Activated naive CD4-positive, alpha-beta T cell treated with anti-CD3 and anti-CD28 coated beads for 36 hours (primary cell): ENCODE measurements at places on chromosomes 3 and 15. TPM values are rescaled to one million over a fixed set of nuclear protein-coding genes. Genes with fewer than 3 reads are reported as not detected.

Gene CHST2
- total RNA-seq: 4.2 TPM

- no peak overlapping the region for H3K27ac ChIP-seq
- H3K36me3 ChIP-seq: no peaks in the 10 kb centered on the region
- H3K4me1 ChIP-seq: peaks cover 13% of the 10 kb centered on the region
- H3K4me3 ChIP-seq: no peak overlapping the region
- no peak for DNase-seq
These were observed 54.2 kb downstream of the ITGA11 start for GRCh38 chr15:68377766-68378165.

GRCh38 chr3:64213224-64213878 is 11.9 kb downstream of the PRICKLE2 start:
- no peaks in the 10 kb centered on the region for H3K4me1 ChIP-seq
- H3K27ac ChIP-seq: no peak overlapping the region
- no peak overlapping the region for H3K4me3 ChIP-seq
- peaks cover 4% of the 10 kb centered on the region for H3K27me3 ChIP-seq
- no peak for DNase-seq

Gene UBA7
- total RNA-seq: 93.5 TPM

Gene DHX30
- 65.6 TPM for total RNA-seq

GRCh38 chr3:66481071-66482017 is 19.5 kb downstream of the LRIG1 start:
- peaks cover 80% of the 10 kb centered on the region for H3K4me1 ChIP-seq
- peak overlapping the region; percentile 81 for H3K27ac ChIP-seq
- peaks cover 7% of the 10 kb centered on the region for H3K36me3 ChIP-seq
- peak overlapping the region; percentile 52 for H3K4me3 ChIP-seq
- H3K27me3 ChIP-seq: no peaks in the 10 kb centered on the region
- no peak for DNase-seq

Gene TNNC1
- total RNA-seq: 7.6 TPM
